ENCODE measurements at places on chromosomes 2 and 18. TPM values are rescaled to one million over a fixed set of nuclear protein-coding genes. Genes with fewer than 3 reads are reported as not detected.

The ANKRD30BL gene
- not detected for total RNA-seq

The METTL8 gene
- 27.2 TPM for total RNA-seq

The FOXD4L1 gene
- 0.40 TPM for total RNA-seq

The CYRIA gene
- 0.14 TPM for total RNA-seq

The COL4A4 gene
- total RNA-seq: 1.2 TPM

The WIPF1 gene
- 26.7 TPM for total RNA-seq

The LINC00305 gene
- total RNA-seq: not detected

The KRTCAP3 gene
- 0.76 TPM for total RNA-seq

The SLC9A4 gene
- not detected for total RNA-seq

The RUFY4 gene
- not detected for total RNA-seq

The AQP4 gene
- not detected for total RNA-seq

The SUCLG1 gene
- 93.1 TPM for total RNA-seq

The C2orf80 gene
- not detected for total RNA-seq

The ESPNL gene
- 0.16 TPM for total RNA-seq

The HOXD9 gene
- 1.7 TPM for total RNA-seq

The LPIN1 gene
- total RNA-seq: 12.0 TPM

Data from A549 treated with CORT108297 at 1 μM for 4 hours (cell line).